Activated gamma-delta T cell (primary cell): ENCODE measurements at places on chromosomes 2 and 18.

- no peak for DNase-seq
Observed at GRCh38 chr2:71670430-71670795, 217.1 kb downstream of the DYSF start.

DNA sequence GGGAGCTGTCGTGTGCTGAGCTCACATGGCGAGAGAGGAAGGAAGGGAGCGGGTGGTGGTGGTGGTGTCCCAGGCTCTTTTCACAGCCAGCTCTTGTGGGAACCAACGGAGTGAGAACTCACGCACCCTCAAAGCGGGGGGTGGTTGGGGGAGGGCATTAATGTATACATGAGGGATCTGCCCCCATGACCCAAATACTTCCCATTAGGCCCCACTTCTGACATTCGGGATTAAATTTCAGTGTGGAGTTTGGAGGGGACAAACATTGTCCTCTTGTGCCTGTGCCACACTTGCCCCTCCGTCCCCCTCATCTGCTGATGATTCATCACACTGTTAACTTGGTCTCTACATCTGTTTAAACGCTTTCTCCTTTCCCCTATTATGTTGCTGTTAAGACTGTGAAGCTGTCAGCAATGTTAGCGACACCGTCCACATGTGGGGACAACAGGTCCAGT is 22.5 kb downstream of the INPP4A start:
- no peak for DNase-seq

DNA sequence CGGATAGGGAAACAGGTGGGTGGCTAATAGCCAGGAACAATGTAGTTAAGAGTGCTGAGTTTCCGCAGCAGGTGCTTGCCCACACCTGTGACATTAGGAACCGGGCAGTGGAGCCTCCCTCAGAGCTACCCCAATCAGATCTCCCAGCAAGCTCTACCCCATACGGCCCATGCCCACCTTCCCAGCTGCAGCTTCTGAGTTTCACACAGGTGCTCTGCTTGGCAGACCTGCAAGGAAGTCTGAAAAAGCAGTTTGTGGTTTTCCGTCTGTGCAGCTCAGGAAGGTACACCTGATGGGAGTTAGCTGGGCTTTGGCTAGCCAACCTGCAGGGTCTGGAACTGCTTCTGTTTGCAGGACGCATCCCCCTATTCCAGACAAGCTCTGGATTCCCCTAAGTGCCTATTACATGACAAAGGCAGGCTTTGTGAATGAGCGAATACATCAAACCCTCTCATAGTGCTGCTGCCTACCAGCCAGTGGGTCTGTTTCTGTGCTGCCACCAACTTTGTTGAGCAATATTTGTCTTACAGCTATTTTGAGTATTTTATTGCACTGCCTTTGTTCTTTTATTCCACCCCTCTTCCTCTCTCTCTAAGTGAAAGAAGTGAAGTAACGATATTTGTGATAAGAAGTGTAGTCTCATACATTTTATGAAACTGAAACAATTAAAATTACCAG is 24.7 kb upstream of the CEP68 start:
- DNase-seq = no peak

DNA sequence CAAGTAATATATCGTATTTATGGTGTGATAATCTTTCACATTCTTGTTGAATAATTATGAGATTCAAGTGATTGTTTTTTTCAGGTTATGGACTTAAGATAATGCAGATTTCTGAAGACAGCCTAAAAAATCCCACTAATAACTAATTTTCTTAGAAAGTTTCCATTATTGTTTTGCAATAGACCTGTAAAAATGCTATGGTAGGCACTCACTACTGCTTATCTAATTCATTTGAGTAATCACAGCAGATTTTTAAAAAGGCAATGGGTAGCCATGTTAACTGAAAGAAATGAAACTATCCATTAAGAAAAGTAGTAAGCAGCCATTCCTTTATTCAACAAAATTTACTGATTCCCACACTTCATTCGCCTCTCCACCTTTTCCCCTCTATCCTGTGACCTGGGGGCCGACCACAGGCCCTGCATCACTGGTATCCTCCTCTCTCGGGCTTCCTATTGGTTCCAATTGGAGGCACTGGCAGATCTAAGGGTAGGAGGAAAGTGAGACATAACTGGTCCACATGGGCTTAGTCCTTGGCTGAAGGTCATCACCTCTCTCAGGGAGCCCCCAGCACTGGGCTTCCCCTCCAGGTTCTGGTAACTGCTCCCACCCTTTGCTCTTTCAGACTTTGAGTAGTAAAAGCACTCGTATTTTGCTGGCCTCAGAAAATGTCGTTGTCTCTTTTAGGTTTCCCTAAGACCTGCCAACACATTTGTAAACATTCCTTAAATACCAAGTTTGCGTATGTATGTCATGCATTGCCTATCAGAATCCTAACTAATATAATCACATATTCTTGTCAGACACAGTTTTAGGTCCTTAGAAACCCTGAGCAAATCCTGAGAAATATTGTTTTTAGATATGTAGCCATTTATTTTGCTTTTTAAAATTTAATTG is 18.5 kb downstream of the RBMS1 start:
- no peak for DNase-seq

DNA sequence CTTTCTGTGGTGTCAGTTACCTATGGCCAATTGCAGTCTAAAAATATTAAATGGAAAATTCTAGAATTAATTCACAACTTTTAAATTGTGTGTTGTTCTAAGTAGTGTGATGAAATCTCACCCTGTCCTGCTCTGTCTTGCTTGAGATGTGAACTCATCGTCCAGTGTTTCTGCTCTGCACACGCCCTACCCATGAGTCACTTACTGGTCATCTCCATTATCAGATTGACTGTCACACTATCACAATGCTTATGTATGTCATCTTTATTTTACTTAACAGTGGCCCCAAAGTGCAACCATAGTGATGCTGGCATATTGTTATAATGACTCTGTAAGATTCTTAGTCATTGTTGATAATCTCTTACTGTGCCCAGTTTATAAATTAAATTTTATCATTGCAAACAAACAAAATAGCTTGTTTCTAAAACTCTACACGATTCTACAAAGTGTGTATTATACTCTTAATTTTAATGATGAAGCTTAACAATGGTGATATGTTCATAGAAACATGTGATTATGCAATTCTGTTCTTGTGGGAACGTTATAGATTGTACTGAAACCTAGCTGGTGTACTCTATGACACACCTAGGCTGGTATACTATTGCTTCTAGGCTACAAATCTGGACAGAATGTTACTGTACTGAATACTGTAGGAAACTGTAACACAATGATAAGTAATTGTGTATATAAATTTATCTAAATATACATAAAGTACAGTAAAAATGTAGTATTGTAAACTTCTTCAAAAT is 1086.8 kb upstream of the PIK3C3 start:
- no peak for DNase-seq

DNA sequence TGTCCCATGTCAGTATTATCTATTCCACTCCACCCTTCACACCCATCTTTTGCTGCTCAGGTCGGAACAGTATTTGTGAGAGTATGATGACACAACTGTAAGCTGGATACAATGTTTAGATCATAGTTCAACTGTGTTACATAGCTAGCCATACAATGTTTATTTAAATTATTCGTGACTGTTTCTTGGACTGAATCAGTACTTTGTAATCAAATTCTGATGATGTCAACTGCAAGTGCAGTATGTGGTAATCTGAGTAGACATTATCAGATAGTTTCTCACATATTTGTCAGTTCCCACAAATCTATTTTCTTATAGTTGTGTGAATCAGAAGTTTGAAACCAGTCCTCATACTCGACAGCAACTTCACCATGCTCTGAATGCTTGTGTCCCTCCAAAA is 177.6 kb downstream of the ZNF407 start:
- DNase-seq = no peak

DNA sequence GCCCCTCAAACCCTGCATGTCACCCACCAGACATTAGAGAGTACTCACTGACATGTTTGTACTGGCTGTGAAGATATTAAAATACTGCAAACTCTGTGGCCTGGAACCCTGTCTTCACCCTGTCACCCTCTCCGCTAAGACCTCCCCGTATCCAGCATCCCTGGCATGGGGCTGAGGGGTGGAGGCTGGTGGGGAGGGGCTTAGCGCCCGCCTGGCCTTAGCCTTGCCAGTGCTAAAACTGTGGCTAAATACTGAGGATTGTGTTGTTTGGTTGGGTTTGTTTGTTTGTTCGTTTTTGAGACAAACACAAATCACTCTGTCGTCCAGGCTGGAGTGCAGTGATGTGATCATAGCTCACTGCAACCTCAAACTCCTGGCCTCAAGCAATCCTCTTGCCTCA is 1.8 kb downstream of the PSTPIP2 start:
- DNase-seq = no peak

- no peak for DNase-seq
Observed at GRCh38 chr18:6054256-6054842, 159.0 kb upstream of the TMEM200C start.

DNA sequence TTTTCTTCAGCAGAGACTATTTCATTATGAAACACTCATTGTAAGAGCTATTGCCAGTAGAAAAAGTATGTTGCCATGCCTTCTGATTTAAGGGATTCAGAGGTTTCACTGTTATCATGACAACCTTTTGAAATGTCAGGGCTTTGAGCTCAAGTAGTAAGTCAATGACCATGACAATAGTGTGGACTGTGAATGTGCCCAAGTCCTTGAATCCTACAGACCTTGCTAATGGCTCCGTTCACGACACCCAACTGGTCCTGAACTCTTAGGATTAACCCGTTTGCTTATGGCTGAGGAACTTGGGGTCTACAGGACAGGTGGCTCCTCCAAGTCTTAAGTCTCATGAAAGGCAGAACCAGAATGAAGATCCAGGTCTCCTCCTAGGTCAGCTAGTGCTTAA is 17.6 kb upstream of the KIDINS220 start:
- DNase-seq = no peak

DNA sequence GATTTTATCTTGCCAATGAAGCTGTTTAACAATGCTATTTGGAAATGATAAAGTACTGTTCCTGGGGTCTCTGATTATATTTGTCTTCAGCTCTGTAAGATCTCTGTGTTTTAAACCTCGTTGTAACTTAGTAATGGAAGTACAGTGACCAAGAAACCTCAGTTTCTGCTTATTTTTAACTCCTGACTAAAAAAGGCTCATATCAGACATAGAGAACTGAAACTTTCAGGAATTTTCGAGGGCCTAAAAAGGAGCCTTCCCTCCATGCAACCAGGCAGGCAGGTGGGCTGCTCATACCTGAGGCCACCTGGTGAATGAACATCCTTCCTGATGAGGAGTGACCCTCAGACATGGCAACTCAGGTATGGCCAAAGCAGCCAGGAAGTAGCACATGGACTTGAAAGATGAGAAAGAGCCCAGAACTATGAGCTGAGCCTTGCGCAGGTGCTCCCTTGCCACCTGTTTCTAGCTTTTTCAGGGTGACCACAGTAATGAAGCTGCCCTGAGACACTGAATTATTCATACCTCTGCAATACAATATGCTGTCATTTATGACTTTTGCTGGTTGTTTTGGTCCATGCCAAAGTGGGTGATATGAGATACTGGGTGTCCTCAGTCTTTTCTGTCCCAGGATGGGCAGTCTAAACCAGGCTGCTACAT is 23.9 kb downstream of the MYO3B start:
- DNase-seq = no peak

DNA sequence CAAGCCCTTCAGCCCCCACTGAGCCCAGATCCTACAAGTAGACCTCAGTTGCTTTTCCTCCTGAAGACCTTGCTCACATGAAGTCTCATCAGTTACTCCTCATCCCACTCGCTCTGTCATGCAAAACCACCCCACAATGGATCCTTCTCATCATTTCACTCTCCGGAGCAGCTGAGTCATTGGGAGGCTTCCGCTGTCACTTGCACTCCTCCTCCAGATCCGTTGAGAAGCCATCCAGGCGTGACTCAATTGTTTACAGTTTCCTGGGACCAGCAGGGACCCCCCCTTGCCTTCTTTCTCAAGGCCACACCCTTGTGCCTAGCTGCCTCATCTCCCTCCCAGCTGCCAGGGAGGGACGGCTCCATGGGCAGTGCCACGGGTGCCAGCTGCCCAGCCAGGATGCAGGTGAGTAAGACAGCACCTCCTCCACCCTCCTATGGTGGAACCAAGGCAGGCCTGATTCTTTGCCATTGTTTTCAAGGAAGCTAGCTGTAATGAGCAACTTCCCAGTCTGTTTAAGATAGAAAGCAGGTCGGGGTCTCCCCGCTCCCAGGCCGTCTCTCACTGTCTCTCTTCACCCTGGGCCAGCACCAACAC is 16.3 kb downstream of the GPR55 start:
- no peak for DNase-seq

GRCh38 chr2:86211033-86211795 is 12.0 kb downstream of the MRPL35 start:
- no peak for DNase-seq

- DNase-seq = no peak
Observed at GRCh38 chr18:22230471-22230945, 61.1 kb downstream of the GATA6 start.

- no peak for DNase-seq
Observed at GRCh38 chr2:140128909-140129308, 1348.7 kb upstream of the NXPH2 start.

DNA sequence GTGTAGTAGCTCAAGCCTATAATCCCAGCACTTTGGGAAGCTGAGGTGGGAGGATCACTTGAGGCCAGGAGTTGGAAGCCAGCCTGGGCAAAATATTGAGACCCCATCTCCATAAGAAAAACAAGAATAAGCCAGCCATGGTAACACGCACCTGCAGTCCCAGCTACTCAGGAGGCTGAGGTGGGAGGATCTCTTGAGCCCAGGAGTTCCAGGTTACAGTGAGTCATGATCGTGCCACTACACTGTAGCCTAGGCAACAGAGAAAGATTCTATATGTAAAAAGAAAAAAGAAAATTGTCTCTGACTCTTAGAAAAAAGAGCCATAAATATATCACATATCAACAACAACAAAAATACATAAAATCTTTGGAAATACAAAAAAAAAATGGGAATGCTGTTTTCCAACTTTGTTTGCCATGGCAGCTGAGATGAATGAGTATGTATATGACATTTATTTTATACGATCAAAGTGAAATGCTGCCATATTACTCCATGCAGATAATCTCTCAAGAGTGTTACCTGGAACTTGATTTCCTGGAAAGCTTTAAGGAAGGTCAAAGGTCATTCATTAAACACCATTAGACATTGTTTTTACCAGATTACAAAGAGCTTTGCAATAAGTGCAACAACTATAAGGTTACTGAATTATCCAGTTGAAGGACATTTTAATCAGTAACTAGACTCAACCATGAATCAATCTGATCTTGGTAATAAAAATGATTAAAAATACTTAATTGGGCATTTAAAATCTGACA is 19.7 kb upstream of the DAPL1 start:
- no peak for DNase-seq

DNA sequence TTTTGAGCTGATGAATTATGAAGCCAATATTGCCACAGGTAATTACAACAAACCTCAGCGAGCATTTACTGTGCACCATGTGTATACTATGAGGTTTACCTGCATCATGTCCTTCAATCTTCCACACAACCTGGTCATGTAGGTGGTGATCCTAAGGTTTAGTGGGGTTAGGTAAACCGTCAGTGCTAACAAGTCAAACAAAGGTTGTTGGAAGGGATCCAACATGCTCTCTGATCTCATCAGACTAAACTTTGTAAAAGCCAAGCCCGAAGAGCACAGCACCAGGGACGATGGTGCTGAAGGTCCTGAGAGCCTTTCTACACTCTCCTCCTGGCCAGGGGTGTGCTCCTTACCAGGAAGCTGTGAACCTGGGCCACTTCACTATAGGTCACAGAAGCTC is 29.4 kb downstream of the SH3YL1 start:
- no peak for DNase-seq

GRCh38 chr2:219060821-219061791 is at the start of gene IHH:
Gene IHH, minus strand, starts transcription at chr2:219060921. Its CDS starts 454 bp downstream, at chr2:219060467.
- no peak for DNase-seq

- DNase-seq = no peak
Observed at GRCh38 chr2:105177536-105178254, 63.8 kb upstream of the GPR45 start.
